Myometrial cell (primary cell): ENCODE measurements at places on chromosomes 2 and 18. TPM values are rescaled to one million over a fixed set of nuclear protein-coding genes. Genes with fewer than 3 reads are reported as not detected.

Gene TRIM54
- under 0.01 TPM in 1 of 2 replicates, not detected in the other for total RNA-seq

Gene ADI1
- 63.4 and 81.9 TPM in 2 replicates for total RNA-seq

Gene CNTNAP5
- total RNA-seq: not detected in 2 replicates

Gene DOK6
- under 0.01 TPM in 2 replicates for total RNA-seq

Gene MDH1B
- 0.29 and 0.53 TPM in 2 replicates for total RNA-seq
